ENCODE measurements at places on chromosomes 11 and 22.

GRCh38 chr11:123356539-123356938 is 73.5 kb upstream of the GRAMD1B start:
- DNase-seq: no peak

DNA sequence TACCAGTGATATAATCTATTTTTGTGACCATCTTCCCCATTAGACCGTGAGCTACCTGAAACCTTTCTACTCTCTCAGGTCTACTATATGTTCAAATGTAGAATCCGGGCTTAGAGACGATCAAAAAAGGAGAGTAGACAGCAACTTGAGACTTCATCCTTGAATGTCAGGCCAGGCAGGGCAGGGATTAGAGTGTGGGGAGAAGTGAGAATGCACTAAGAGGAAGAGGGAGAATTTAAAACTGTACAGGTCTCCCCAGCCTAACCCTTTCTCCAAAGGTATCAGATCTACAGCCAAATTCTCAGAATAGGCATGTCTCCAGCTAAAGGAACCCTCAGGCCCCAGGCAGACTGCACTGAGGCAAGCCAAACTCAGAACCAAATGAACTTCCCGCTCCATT is 935 bp downstream of the LAMTOR1 start:
- DNase-seq: no peak

GRCh38 chr11:131290185-131290584 is 80.2 kb upstream of the NTM start:
- no peak for DNase-seq

- DNase-seq: no peak
Measured at GRCh38 chr11:87490671-87491070, 452.9 kb downstream of the TMEM135 start.

DNA sequence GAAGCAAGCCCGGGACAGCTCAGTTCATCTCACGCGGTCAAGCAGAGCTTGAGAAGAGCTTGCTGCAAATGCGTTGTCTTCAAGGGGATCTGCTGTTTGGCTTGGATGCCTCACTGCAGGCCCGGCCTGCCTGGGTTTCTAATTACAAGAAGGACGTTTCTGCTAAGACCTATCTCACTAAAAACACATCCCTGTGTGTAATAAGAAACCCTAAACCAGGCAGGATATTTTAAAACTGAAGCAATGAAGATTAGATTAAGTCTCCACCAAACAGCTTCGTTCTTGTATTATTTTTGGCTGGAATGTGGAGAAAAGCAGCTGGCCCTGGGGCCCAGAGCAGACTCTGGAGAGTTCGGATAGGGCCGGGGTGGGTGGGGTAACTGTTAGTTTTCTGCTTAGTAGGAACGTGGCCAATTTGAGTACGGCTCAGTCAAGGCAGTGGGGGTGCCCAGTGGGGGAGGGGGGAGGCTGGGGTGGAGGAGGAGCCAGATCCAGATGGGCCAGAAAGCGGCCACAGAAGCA is 6.0 kb downstream of the PKNOX2 start:
- no peak for DNase-seq

GRCh38 chr11:126186708-126187529 is 24.5 kb downstream of the RPUSD4 start:
- DNase-seq: no peak

DNA sequence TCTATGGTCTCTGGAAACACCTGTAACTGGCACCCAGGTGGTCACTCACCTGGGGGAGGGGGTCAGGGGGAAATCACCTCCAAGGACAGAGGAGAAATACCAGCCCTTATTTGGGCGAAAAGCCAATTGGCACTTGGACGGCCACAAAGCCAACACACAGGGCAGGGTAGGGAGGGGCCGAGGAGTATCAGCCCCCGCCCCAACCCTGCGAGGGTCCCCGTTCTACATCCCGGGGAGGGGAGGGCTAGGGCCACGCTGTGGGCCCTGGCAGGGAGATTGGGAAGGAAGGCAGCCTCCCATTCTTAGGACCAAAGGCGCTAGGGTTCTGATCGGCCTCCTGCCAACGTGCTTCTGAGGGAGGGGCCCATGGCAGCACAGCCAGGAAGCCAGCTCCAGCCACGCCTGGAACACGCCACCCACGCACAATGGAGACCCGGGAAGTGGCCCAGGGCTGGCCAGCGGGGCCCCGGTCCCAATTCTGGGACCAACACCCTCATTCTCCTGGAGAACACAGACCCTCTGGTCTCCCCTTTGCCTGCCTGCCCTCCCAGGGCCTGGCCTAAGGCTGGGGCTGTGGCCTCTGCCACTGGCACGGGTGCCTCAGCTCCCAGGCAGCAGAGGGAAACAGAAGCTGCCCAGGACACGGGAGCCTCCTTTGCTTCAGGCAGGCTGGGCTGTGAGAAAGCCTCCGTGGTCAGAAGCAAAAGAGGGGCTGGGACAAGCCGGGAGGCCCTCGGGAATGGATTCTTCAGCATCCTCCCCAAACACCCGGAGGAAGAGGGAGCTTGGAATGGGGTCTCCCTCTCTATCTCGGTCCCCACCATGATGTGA is 7.4 kb downstream of the CBX6 start:
- DNase-seq: no peak

- no peak for DNase-seq
Measured at GRCh38 chr22:46432164-46433068, 96.9 kb downstream of the TRMU start.

- no peak for DNase-seq
Measured at GRCh38 chr22:49528420-49528720, 299.3 kb downstream of the BRD1 start.

DNA sequence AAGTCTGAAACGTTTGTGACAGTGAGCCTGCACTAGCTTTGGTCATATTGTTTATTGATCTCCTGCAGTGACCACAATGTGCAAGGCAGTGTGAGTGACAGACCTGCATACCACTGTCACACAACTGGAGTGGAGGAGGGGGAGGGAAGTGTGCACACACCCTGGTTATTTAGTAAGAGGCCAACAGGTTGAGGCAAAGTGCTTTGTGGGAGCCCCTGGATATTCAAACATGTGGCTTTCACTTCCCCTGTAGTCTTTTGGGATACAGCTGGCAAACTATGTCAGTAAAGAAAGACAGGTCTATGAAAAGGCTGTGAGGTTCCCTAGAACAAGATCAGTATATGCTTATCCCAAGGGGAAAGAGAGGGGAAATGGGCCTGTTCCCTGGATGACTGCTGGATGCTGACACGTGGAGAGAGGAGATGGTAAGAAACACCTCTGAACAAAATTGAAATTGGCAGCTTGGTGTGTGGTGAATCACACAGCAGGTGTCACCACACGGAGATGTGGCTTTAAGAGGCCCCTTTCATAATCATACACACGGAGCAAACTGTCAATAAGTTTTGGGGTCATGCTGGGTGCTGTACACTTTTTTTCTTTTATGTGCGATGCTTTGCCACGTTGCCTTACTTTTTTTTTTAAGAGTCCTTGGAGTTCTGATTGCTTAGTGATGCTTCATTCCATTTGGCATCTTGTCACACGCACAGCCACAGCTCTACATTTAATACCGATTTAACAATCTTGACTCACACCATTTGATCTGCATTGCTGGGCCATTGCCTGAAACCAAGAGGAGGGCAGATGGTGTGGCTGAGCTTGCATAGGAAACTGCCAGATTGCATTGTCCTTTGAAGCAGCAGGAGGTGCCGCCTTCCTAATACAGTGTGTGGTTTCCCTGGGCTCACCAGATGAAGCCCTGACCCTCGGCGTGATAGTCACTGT is 11.3 kb downstream of the OSBP2 start:
- peak; percentile 65 for DNase-seq

- DNase-seq: no peak
Measured at GRCh38 chr22:36204632-36205015, 3.0 kb upstream of the APOL4 start.

- DNase-seq: no peak
Measured at GRCh38 chr11:93659196-93659595, 2.3 kb upstream of the CEP295 start.

DNA sequence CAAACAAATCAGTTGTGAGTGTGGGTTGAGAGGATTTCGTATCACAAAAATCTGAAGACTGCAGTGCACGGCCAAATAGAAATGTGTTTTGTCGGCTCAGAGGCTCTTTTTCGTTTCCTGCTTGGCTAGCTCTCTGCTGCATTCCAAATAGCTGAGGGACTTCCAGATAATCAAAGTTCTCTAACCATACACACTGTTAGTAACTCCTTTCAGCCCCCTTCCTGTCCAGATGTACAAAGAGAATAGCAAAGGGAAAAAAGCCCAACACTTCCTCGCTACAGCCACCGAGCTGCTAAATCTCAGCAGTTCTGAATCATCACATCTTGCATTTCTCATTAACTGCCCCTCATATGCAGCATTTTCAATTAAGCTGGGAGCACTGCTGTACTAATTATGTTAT is 203.1 kb downstream of the TENM4 start:
- DNase-seq: no peak

- no peak for DNase-seq
Measured at GRCh38 chr11:47850337-47850736, 2.2 kb upstream of the NUP160 start.

DNA sequence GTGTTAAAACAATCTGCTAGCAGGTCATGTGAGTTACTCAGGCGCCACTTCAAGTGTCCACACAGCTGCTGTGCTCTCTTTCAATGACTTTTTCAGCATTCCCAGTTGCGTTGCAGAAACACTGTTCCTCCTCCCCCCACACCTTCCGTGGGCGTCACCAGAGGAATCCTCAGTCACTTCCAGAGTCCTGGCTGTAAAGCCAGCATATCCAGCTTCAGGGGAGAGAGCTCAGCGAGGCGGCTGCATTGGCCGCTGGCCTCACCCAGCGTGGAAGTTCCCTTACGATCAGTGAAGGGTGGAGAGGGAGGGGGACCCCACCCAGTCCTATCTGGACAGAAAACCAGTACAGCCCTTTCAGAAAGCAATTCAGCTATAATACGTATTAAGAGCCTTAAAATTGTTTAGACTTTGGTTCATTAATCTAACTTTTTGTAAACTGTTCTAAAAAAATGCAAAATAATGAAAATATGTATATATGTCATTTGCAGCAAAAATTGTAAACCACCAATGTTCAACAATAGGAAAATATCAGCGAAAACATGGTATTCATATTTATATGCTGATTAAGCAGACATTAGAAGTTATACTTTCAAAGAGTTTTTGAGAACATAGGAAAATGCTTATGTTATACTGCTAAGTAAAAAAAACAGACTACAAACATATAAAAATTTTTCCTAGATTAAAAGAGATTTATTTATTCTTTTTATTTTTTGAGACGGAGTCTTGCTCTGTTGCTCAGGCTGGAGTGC is 2.8 kb upstream of the ANO9 start:
- DNase-seq: no peak

DNA sequence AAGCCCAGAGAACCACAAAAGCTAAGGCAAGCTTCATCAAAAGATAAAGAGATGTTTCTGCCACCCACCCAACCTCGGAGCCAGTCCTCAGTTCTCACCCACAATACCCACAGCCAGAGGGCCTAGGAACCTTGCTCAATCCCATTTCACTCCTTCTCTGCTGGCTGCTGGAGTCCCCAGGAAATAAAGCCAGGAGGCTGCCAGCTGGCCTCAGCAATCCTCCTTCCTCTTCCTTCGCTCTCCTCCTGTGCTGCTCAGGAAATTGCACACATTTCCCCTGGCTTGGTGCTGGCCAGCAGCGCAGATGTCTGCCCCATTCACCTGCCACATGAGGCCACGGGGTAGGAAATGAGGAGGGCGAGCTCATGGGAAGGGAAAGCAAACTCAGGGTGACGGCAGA is 91.8 kb upstream of the LDLRAD3 start:
- DNase-seq: peak; percentile 24

DNA sequence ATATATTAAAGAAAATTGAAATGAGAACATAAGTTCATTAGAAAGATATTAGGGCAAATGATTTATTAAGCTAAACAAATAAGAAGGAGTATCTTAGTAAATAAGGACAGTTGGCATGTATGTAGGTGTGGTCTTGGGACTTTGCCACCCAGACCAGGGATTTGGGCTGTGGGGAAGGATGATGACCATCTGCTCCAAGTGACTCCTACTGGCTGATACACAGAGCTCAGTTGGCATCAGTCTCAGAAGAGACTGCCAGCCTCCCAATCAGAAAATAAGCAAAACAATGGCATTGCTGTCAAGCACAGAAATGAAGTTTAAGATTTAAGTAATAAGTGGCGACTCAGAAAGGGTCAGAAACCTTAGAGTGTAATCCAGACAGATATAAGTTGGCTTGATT is 49.5 kb downstream of the PAX6 start:
- no peak for DNase-seq

DNA sequence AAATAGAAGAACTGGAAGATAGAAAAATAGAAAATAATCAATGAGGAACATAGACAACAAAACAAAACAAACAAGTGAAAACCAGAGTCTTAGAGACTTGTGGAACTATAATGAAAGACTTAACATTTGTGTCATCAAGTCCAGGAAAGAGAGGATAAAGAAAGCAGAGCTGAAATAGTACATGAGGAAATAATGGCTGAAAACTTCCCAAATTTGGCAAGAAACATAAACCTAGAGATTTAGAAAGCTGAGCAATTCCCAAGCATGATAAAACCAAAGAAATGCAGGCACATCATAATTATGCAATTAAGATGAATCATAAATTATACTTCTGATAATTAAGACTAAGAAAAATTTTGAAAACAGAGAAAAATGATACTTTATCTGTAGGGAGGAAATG is 614.5 kb downstream of the ETS1 start:
- no peak for DNase-seq

DNA sequence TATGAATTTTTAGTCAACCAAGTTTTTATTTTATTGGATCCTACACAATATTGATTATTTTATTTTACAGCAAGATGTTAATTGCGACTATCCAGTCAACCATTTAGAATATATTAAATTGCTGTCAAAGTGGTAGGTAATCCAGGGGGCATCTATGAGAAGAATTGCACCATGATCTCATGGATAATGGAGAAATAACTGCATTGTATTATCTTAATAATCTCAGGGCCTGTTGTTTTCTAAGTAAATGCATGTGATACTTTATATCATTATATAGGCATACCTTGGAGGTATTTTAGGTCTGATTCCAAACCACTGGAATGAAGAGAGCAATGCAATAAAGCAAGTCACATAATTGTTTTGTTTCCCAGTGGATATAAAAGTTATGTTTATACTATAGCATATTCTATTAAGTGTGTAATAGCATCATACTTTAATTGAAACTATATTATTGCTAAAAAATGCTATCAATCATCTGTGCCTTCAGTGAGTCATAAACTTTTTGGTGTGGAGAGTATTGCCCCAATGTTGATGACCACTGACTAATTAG is 595.4 kb upstream of the CHORDC1 start:
- no peak for DNase-seq

- no peak for DNase-seq
Measured at GRCh38 chr11:107587306-107587979, 3.5 kb upstream of the ELMOD1 start.

- DNase-seq: no peak
Measured at GRCh38 chr22:37425800-37426705, 1.2 kb downstream of the ELFN2 start.
